Activated CD4-positive, alpha-beta T cell treated with anti-CD3 and anti-CD28 coated beads, Interleukin-2, amount 50 U/mL, for 1 hour (primary cell): ENCODE measurements at places on chromosomes 16 and 17.

DNA sequence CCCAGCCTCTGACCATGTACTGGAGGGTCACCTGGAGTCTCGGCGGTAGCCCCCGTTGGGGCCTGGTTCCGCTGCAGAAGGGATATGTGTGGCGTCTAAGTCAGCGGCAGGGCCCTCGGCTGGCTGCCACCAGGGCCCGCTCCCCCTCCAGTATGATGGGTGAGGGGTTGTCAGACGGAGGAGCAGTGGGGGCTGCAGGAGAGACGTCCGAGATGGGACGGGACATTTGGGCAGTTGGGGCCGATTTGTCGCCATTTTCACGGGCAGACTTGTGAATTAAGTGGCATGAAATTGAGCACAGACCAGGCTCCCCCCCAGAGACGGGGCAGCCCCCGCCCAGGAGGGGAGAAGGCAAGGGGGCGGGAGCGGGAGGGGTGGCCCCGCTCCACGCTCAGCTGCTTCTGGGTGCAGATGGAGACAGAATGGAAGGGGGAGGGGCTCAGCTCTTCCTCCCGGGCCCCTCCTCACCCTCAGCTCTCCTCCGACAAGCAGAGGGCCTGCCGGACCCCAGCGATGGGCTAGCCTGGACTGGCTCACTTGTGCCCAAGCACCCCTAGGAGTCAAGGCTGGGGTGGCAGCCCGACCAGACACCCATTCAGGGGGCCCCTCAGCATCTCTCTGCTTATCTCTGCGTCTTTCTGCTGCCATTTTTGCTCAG is 52.7 kb upstream of the LHX1 start:
- DNase-seq, result no peak

- DNase-seq, result no peak
These were observed 185.1 kb downstream of the CDK5R1 start for GRCh38 chr17:32671896-32672295.

DNA sequence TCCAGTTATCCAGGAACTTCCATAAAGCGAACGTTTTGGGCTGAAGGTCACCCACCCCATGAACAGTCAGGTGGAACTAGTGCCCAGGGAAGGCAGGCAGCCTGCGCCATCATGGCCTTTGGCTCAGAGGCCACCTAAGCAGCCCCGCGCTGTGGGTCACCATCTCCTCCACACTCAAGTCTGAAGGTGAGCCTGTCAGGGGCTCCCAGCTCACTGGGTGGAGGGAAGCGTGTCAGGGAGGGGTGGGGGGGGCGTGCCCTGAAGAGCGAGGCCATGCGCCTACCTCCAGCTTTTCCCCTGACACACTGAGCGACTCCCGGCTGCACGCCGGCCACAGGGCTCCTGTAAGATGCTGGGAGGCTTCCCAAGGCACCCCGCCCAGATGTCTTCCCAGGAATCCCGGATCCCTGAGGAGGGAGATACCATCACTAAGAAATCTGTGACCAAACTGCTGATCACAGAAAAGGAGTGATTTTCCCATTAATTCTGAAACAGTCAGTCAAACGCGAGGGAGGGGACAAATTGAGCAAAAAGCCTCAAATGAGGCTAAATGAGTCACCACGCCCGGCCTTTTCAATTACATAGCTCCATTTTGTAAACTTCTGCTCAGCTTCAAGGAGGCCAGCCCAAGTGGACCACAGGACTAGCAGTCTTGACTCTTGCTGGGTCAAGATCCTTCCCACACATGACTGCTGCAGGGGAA is 26.5 kb upstream of the SLC25A19 start:
- DNase-seq, result no peak

DNA sequence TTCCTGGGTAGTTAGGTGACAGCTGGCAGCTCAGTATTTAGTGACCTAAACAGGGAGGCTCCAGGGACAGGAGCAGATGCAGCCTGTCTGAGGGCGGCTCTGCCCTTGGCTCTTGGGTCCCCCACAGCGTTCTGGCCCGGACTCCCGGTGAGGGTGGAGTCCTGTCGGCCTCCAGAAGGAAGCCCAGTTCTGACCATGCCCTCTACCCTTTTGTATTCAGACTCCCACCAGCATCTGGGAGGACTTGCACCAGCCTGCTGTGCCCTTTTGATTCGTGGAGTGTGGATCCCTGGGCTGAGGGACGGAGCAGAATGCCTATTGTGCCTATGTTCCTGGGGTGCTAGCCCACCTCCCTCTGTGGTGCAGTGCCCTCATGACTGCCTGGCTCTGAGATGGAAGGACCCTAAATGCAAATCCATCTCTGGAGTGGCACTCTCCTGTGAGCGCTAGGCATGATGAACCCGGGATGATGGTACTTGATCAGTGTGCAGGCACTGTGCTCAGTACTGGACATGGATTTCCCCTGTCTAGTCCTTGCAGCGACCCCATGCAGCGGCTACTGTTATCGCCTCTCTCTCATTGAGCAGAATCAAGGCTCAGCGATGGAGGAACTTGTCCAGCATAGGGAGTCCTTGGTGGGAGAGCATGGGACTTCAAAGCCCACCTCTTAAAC is 123.1 kb downstream of the SNX29 start:
- DNase-seq, result no peak

DNA sequence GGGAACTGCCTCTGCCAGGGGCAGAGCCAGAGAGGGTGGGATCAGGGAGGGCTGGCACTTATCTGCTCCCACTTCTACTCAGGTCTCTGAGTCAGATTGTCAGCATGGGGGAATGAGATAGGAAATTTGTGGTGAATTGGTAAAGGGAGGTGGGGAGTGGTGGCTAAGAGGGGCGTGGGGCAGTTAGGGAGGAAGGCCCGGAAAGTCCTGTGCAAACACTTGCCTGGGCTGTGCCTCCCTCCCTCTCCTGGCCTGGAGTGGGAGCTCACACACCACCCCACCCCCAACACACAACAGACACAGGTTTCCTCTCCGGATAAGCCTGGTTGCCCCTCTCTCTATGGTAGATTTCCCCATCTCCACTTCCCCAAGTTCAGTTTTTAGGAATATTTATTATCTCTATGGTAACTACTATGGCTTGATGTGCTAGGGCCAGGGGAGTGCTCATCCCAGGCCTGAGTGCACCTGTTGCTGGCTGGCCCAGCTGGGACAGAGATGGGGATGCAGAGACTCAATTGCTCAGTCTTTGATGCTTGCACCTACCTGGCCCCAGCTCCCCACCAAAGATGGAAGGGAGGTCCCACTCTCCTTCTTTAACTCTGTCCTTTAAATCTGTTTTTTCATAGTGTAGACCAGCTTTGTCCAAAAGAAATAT is 2.7 kb downstream of the SPNS2 start:
- DNase-seq, result no peak

GRCh38 chr16:68529608-68529930 is 9.5 kb upstream of the ZFP90 start:
- DNase-seq, result no peak

DNA sequence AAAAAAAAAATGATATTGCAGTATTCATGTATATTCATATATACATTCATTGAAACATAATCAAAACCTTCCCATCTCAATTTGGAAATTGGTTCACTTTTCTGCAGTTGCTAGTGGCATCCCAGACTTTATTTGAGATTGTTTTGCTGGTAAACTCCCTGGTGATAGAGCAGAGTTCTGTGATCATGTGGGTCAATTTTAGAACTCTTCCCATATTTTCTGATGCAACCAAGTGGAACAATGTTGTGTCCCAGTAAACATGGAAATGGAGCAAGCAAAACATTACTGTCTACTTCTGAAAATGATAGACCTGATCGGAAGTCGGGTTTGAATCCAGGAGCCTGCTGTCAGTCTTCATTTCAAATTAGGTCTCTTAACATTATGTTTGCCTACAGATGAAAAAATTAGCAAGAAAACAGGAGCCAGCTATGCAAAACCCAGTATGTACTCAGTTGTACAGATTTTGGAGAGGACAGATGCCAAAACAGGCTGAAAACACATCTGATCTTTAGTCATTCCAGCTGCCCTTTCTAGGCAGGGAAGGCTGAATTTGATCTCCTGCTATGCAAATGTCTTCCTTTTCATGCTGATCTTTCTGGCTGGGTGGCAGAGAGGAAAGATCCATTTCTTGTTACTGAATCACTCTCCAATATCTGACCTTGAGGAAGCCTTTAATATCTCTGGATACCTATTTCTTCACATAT is 786.6 kb upstream of the SOX9 start:
- DNase-seq, result no peak

DNA sequence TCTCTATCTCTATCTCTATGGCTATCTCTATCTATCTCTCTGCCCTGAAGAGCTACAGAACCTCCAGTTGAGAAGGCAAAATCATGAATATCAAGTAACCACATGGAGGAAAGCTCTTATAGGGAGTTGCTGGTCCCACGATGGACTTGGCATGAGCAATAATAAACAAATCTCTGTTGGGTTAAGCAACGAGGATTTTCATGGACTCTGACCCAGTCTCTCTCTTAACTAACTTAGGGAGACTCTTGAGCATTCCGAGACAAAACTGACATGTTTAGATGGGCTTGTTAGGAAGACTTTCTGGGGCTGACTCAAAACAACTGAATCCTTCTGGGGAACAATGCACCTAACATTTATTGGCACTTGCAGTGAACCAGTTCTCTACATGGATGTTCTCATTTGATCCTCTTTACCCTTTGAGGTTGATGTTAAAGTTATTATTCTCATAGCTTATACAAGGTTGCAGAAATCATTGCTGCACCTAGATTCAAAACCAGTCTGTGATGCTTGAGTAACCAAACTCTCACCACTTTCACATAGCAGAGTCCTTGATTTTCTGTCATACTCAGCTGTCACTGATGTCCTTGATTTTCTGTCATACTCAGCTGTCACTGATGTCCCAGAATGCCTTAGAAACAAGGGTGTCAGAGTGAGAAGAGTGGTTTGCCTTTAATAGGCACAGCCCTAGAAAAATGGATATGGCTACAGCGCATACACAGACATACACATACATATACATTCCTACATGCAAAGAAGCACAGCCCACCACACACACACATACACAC is 354.6 kb upstream of the MAF start:
- DNase-seq, result no peak

- no peak for DNase-seq
These were observed 8.0 kb upstream of the WFDC1 start for GRCh38 chr16:84286578-84287240.

DNA sequence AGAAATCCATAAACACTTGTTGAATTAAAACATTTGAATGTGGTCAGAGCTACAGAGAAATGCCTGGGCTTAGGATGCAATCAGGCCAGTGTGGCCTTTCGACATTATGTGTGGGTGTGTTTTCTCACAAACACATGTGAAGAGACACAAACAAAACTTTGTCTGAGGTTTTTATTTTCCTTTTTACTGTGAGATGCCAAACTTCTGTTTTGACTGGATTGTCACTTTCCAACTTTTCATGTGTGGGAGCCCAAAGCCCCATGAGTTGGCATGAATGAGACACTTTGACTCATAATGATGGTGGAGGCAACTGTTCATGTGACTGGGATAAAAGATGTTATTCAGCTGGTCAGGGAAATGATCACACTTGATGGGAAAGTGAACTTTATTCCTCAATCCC is 71.9 kb upstream of the GAS7 start:
- no peak for DNase-seq

DNA sequence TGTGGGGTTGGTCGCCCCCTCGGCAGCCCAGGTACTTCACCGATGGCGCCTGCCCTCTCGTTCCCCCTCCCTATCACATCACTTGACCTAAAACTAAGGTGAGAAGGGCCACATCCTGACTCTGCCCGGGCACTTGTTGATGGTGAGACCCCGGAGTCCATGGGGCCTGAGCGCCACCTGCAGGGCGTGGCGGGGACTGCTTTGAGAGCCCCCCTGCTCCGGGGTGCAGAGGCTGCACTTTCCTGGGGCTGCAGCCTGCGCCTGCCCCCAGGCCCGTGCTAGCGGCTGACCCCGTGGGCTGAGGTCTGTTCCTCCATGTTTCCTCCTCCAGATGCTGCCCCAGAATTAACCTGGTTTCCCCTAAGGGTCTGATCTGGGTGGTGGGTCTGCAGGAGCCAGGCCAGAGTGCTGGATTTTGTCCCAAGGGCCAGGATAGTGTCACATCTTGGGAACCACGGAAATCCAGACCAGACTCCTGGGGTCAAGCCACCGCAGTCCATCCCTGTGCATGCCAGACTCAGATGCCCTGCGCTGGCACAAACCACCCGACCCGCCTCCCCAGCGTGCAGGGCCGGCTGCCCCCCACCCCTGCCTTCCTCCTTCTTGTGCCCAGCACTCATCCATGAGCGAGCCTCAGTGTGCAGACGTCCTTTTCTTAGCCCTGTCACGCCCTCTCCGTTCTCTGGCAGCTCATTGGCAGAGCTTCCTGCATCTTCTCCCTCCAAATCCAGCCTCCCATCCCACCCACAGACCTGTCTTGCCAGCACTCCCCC is 2.7 kb downstream of the NDUFAF8 start:
- peak; percentile 64 for DNase-seq

DNA sequence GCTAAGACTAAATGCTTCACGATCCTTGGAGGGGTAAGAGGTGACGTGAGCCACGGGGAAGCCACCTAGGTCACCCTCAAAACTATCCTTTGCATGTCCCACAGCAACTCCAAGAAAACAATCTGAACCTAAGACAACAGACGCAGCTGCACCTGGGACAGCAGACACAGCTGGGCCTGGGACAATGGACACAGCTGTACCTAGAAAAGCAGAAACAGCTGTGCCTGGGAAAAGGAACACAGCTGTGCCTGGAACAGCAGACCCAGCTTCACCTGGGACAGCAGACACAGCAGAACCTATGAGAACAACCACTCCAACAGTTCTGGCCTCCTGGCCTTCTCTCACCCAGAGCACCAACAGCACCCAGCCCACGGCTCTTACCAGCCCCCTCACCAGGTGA is 11.7 kb upstream of the CD300LD start:
- DNase-seq, result no peak

- DNase-seq, result no peak
These were observed 41.9 kb downstream of the MEAK7 start for GRCh38 chr16:84462296-84463210.

DNA sequence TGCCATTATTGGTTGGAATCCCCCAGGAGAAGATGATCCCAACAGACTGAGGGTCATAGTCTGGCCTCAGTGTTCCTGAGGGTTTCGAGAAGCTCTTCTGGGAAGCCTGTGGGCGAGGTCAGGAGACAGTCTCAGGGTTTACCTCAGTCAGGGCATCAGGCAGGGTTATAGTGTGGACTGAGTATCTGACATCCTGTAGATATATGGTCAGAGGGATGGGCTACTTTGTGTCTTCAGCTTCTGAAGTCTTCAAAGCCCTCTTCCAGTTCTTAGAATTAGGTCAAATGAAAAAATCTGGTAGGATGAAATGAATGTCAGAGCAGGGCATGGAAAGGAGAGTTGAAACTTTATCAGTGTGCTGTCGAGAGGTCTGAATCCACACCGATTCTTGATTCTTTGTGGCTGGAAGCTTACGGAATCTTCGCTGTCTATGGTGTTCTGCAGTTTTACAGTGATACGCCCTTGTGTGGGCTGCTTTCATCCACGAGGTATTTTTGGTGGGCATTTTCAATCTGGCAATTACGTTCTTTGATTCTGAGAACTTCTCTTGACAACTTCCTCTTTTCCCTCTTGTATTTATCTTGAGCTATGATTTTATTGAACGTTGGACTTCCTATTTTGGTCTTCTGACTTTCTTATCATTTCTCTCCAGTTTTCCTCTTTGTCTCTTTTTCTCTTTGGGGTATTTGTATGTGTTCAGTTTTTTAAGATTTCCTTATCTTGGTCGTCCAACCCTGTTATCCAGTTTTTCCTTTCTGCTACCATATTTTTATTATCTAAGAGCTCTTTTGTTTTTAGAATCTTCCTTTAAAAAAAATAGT is 30.4 kb downstream of the BPTF start:
- DNase-seq, result no peak
